ENCODE measurements at places on chromosomes 5 and 9.

GRCh38 chr5:140642718-140643117 is 3.5 kb downstream of the TMCO6 start:
- DNase-seq = no peak

- DNase-seq = no peak
These were observed 193.4 kb downstream of the CDK5RAP2 start for GRCh38 chr9:120386390-120387131.

- no peak for DNase-seq
These were observed 54.4 kb upstream of the PPARGC1B start for GRCh38 chr5:149675610-149676201.

DNA sequence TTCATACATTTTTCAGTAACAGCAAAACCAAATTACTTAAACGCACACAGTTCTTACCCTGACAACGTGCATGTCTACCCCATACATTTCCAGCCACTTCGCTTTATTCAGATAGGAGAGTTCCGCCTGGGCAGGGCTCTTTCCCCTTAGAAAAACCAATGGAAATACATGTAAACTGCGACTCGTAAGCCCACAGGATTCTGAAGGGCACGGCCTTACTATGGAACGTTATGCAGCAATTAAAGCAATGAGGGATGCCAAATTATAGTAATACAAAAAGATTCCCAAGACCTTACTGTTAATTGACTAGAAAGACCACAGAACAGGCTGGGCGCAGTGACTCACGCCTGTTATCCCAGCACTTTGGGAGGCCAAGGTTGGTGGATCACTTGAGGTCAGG is 64.5 kb downstream of the EPB41L4B start:
- DNase-seq = no peak

GRCh38 chr5:156913719-156914370 is 49.2 kb downstream of the TIMD4 start:
- DNase-seq = no peak

DNA sequence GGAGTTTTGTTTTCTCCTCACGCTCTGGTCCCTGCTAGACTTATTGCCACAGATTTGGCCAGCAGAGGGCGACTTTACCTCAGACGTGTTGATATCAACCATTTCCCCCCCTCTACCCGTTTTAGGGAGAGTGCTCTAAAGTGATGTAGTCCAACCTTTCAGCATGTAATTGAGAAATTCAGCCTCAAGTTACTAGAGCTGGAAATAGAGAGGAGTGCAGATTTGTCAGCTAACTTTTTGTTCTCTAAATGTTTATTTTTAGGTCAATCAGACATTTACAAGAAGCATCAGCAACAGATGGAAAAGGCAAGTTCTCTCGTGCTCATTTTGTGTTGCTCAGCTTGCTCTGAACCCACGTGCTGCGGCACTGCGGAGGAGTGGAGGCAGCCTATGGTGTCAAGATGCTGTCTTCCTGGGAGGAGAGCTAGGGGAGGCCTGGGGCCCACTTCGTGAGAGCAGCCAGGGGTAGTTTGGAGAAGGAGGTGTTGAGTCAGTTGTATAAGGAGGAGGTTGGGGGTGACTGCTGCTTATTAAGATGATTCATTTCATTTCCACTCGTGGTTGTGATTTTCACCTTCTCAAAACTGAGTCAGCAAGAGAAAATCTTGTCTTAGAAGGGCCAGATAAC is 53.6 kb downstream of the GPR107 start:
- DNase-seq = peak; percentile 80

DNA sequence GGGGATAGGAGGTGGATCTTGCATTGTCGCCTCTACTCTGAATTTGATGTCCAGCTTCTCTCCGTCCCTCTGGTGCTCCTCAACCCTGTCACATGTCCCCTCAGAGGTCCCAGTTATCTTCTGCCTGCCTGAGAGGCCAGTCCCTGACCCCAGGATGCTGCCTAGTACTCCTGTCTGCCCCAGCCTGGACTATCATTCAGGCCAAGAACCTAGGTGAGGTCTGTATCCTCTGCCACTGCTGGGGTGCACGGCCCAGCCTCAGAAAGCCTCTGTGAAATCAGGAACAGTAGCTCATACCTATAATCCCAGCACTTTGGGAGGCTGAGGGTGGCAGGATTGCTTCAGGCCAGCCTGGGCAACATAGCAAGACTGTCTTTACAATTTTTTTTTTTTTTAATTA is 8.6 kb downstream of the SPINK4 start:
- no peak for DNase-seq

DNA sequence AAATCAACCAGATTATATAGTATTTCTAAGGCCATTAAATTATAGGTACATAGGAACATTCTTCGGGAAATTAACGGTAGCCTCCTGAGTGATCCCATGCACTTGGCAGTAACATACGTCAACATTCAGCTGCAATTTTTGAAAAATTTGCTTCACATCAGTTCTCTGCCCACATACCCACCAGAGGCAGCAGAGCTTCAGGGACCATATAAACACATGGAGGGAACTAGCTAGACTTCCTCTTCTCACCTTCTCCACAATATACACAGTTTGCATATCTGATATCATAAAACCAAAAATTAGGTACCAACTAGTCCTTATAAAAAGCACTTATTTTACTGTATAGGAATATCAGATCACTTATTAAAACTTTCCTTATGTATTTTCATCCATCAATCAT is 4.8 kb downstream of the PSIP1 start:
- DNase-seq = no peak

- no peak for DNase-seq
These were observed 11.6 kb upstream of the FOXD1 start for GRCh38 chr5:73460133-73460532.

DNA sequence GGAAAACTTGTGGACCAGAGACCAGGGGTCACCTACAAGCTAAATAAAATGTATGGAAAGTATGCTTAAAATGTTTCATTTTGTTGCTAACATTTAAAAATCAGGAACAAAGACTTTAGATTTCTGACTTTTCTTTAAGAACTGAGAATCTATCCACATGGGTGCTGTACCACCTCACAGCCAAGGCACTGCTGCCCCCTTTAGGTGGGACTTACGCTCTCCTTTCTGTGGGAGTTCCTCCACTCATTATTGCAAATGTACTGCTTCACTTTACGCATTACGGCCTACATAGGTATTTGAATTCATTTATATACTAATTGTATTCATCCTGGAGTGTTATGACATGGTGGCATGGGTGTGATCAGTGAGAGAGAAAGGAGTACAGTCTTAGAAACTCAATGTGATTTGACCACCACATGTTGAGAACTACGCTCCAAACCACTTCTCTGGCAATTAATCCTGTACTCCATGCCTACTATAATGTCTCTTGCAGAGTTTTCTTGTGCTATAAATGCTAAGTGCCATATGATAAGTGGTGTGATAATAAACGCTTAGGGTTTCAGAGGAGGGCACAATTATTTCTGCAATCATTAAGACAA is 24.7 kb upstream of the CETN3 start:
- no peak for DNase-seq

- no peak for DNase-seq
These were observed 74.9 kb downstream of the CAMK4 start for GRCh38 chr5:111299067-111299481.

GRCh38 chr5:56147106-56147505 is 86.0 kb downstream of the ANKRD55 start:
- no peak for DNase-seq

GRCh38 chr9:33637881-33638280 is 113.8 kb downstream of the ANKRD18B start:
- DNase-seq = no peak

DNA sequence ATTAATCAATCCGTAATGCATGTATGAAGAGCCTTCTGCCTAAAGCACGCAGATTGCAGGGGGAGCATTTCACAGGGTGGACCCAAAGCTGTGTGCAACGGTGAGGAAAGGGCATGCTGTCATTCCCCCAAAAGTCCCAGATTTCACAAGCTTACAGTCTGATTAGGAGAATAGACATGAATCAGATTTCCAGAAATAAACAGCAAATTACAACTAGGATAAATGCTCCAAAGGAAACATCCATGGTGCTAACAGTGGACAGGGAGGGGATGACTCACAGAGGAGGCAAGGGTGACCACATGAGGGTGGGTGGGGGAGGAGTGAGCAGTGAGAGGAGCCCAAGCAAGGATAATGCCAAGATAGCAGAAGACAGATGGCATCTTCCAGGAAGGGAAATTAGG is 258.4 kb upstream of the TAS2R1 start:
- no peak for DNase-seq

GRCh38 chr9:94758031-94758430 is 31.5 kb downstream of the AOPEP start:
- no peak for DNase-seq

- no peak for DNase-seq
These were observed 152.7 kb upstream of the POC5 start for GRCh38 chr5:75869891-75870290.

DNA sequence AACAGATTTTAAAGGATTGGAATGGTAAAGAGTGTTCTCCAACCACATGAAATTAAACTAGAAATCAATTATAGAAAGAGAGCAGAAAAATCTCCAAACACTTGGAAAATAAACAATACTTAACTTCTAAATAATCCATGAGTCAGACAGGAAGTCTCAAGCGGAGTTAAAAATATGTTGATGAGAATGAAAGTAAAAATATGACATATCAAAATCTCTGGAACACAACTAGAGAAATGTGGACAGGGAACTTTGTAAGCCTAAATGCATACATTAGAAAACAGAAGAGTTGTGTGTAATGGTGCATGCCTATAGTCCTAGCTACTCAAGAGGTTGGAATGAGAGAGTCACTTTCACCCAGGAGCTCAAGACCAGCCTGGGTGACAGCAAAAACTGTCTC is 47.9 kb upstream of the ZNF618 start:
- no peak for DNase-seq

GRCh38 chr5:33272288-33272687 is 168.5 kb upstream of the TARS1 start:
- DNase-seq = no peak

- no peak for DNase-seq
These were observed 214.8 kb downstream of the LURAP1L start for GRCh38 chr9:12989669-12990068.

- DNase-seq = no peak
These were observed 115.1 kb downstream of the ADAMTS6 start for GRCh38 chr5:65366655-65367054.

DNA sequence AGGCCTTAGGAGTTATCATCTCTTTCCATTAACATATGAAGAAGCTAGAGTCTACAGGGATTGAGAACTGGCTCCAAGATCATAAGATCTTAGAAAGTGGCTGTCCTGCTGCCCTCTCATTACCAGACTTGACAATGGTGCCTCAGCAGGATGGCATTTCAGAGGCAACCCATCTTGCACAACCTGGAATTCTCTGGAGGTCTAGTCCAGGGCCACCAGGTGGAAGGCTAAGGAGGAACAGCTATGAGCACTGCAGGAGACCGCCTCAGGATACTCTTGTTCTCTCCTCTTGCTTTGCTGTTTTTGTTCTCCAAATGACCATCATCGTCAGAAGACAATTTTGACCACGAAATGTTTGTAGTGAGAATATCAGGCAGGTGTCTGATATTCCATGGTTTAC is 322.6 kb downstream of the FBXL17 start:
- DNase-seq = no peak

GRCh38 chr9:136656795-136657611 is 5.7 kb upstream of the EGFL7 start:
- DNase-seq = no peak

DNA sequence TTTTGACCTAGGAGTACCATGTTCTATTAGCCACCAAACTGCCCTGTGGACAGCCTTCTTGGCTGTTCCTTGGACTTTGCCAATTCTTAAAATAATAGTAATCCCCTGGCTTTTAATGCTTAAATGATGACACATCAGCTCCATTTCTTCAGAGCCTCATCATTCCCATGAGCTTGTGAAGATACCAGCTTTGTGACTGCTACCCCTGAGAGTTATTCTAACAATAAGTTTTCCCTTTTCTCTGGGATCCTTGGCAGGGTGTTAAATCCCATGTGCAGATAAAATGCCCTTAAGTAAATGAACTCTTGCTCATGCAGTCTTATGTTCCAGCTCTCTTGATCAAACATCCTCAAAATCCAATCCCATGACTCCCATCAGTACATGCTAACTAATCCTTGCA is 415.3 kb downstream of the CETN3 start:
- DNase-seq = no peak

- DNase-seq = no peak
These were observed 272.2 kb downstream of the AUH start for GRCh38 chr9:91089405-91090129.

DNA sequence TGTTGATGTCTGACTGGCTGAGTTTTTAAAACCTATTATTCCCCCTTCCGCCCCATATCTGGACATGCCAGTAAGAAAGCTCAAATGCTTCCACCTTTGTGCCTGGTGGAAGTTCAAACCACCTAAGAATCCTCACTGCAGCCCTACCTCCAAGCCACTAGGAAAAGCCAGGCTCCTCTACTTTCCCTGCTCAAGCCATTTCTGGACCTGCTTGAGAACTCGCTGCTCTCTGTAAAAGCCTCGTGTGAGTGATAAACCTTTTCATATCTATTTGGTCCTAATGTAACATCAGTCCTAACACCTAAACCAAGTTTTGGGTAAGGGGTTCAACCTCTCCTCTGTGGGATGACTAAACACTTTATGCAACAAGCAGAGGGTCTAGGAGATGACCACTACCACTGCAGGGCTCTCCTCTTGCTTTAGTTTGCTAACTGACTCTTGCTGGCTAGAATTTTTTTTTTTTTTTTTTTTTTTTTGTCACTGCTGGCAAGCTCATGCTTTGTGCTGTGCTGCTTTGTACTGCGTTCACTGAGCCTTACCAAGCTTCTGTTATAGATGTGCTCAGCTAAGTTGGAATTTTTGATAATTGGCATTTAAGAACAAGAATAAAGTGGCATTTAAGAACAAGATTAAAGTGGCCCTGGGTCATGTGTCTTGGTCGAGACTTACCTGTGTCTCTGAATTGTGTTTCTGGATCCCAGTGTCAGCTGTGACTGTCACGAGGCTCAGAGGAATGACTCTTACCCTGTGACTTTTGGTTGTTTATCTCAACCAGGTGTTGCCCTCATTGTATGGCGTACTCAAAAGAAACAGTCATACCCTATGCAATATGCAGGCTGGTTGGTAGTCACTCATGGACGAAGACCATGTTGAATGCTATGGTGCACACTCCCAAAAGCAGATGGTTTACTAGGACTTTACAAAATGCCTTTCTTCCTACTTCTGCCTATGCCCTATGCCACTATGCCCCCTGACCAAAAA is 19.5 kb downstream of the TRIM32 start:
- no peak for DNase-seq

DNA sequence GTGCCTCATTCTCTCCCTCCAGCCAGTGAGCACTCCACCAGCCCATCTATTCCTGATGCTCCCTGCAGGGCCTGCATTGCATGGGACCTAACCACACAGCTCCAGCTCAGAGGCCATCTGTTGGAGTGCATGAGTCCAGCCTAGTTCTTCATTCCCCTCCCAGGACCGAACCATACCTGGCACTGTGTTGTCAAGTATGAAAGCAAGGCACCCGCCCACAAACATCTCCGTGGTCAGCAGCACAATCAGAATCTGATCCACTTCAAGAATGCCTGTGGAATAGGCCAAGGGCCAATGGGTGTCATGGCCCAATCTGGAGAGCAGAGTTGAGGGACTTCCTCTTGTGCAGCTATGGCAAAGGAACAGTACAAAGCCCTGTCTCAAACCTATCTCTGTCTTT is 5.9 kb downstream of the SLC23A1 start:
- no peak for DNase-seq

Data from activated CD8-positive, alpha-beta memory T cell treated with anti-CD3 and anti-CD28 coated beads for 48 hours (primary cell).